Activated T-helper 1 cell treated with anti-CD3 and anti-CD28 coated beads, Interleukin-2, amount 50 U/mL, for 16 hours (primary cell): ENCODE measurements at places on chromosomes 6 and 20.

- no peak for DNase-seq
Measured at GRCh38 chr6:164532198-164533044, 777.0 kb downstream of the C6orf118 start.

GRCh38 chr20:5947276-5947675 is 3.1 kb downstream of the TRMT6 start:
- no peak for DNase-seq

GRCh38 chr20:19692685-19693119 is 65.4 kb upstream of the RIN2 start:
- peak; percentile 2 for DNase-seq

DNA sequence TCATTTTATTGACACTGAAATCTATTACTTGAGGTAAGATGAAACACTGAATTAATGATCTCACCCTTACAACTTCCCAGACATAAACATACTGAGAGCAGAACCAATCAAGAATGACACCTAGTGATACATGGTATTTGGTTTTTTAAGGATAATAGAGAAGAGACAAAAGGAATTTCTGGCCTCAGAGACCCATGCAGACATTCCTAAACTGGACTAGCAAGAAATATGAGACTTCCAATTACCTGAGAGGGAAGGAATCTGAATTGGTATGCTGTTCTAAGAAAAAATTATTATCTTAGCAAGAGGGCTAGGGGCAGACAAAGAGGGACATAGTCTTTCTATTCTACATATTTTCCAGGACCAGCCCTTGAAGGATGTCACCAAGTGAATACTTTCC is 141.1 kb downstream of the BMP5 start:
- no peak for DNase-seq

DNA sequence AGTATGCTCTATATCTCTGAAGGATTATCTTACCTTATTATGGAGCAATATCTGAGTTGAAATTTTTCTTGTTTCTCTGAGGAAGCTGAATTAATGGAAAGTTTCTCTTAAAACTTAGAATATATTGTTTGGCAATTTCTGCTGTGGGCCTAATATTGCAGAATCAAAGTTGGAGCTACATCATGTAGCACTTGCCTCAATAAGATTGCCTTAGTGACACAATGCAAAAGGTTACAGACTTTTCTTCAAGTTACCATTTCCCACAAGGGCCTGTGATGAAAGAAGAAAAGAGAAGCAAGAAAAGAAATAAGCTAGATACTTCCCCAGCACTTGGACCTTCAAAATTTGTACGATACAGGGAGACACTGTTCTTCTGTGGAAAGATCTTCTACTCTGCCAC is 151.2 kb downstream of the SOBP start:
- DNase-seq = no peak

GRCh38 chr20:7305976-7306375 is 538.5 kb downstream of the BMP2 start:
- no peak for DNase-seq

GRCh38 chr20:36541768-36542488 is 609 bp downstream of the MYL9 start:
- no peak for DNase-seq

- no peak for DNase-seq
Measured at GRCh38 chr6:138891255-138891986, 95.5 kb downstream of the ECT2L start.

- no peak for DNase-seq
Measured at GRCh38 chr6:89483111-89483720, 50.3 kb downstream of the ANKRD6 start.

DNA sequence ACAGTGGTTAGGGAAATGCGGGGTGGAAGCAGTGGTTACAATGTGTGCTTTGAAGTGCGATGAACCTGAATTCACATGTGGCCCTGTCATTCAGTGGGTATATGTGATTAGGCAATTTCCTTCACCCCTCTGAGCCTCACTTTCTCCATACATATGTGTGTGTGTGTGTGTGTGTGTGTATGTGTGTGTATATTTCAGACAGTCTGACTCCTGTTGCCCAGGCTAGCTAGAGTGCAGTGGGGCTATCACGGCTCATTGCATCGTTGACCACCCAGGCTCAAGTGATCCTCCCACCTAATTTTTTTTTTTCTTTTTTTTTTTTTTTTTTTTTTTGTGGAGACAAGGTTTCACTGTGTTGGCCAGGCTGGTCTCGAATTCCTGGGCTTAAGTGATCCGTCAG is 6.3 kb downstream of the PPP1R14C start:
- no peak for DNase-seq

DNA sequence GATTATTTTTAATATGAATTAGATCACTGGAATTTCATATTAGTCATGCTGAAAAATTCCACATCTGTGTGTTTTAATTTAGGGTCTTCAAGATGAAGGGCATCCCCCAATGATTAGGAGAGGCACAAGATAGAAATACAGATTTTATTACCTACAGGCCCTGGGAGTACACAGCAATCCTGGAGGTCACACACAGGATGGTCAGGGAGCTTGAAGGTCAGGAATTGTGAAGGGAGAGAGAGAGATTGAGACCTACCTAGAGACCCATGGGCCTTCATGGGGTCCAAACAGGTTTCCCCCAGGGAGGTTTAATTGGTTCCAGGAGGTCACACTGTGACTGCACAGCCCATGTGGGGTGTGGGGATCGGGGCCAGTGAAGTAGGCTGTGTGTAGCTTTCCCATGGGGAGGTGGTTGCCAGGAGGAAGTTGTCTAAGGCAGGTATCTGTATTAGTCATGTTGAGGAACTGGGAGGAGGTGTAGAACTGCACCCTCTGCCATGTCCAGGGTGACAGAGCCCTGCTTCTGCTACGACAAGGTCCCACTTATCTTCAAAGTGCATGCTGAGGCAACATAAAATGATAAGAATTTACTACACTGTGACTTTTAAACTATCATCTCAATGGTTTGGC is 18.3 kb downstream of the SNX9 start:
- no peak for DNase-seq

- DNase-seq = no peak
Measured at GRCh38 chr6:165274611-165275010, 34.8 kb downstream of the C6orf118 start.

DNA sequence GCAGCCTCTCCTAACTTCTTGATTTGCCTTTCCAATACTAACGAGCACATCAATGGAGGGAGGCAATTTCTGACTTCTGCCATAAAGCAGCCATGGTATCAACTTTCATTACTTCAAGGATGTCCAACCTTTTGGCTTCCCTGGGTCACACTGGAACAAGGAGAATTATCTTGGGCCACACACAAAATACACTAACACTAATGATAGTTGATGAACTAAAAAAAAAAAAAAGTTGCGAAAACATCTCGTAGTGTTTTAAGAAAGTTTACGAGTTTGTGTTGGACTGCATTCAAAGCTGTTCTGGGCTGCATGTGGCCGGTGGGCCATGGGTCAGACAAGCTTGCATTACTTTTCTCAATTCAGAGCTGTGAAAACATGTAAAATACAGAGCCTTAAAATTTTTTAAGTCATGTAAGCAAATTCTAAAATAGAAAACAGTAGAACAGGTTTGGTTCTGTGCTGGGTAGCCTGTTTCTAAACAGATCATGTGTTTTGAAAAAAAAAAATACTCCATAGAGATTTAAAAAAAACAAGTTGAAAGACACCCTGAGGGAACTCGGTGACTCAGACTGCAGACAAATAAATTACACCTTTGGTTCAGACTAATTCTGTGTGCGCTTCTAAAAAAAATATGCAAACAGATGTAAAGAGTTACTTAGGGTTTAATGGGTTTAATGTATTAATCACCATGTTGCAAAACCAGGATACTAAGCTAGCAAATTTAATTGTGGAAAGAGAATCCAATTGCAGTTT is 43.6 kb upstream of the SLC22A23 start:
- no peak for DNase-seq

- no peak for DNase-seq
Measured at GRCh38 chr20:47258745-47259695, 97.5 kb downstream of the ZMYND8 start.

GRCh38 chr6:129032602-129033001 is 149.7 kb downstream of the LAMA2 start:
- no peak for DNase-seq

DNA sequence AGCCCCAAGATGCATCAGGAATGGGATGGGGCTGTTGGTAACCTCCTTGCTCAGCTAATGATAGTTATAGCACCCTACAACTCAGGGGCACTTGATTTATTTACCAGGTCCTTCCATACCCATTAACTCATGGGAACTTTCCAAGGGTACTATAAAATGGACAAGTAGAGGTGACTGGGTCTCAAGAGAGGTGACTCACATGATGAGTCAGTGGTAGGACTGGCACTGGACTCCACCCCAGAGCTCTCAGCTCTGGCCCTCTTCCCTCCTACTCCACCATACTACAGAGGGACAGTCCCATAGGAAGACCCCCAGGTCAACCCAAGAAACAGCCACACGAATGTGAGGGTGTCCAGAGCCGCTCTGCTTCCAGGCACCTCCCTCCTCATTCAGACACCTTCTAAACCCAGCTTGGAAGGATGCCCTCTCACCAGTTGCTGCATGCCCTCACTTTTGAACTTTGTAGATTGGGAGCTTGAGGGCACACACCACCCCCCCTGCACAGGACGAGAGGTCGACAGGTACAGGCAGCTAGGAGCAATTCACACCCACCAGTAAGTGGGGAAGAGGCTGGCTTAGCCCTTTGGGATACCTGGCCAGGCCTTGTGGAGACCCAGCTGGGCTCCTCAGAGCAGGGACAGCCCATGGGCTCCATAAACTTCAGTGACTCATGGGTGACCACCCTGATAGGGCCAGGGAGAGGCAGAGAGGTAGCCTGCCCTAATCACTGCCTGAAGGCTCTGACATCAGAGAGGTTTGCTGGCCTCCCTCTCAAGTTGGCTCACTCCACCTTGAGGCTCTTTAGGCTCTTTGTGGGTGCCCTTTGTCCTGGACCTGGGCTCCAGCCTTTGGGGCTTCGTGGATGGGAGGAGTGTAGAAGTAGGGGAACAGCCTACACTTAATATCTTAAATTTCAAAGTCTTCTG is 81.6 kb upstream of the MLN start:
- no peak for DNase-seq

DNA sequence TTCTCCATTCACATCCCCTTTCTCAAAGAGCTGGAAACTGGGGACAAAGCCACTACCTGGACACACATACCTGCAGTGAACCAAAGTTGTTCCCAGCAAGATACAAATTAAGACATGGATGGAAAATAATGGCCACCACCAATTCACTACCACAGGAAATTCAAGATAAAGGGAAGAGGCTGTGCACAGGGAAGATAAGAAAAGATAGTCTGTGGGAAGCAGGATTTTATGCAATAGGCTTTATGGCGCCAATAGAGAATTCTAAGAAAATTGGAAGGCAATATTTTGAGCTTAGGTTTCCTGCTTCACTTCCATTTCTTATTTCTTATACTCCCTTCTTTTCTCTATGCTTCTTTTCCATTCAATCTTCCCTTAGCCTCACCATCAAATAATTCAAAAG is 9.9 kb downstream of the GPX6 start:
- no peak for DNase-seq

DNA sequence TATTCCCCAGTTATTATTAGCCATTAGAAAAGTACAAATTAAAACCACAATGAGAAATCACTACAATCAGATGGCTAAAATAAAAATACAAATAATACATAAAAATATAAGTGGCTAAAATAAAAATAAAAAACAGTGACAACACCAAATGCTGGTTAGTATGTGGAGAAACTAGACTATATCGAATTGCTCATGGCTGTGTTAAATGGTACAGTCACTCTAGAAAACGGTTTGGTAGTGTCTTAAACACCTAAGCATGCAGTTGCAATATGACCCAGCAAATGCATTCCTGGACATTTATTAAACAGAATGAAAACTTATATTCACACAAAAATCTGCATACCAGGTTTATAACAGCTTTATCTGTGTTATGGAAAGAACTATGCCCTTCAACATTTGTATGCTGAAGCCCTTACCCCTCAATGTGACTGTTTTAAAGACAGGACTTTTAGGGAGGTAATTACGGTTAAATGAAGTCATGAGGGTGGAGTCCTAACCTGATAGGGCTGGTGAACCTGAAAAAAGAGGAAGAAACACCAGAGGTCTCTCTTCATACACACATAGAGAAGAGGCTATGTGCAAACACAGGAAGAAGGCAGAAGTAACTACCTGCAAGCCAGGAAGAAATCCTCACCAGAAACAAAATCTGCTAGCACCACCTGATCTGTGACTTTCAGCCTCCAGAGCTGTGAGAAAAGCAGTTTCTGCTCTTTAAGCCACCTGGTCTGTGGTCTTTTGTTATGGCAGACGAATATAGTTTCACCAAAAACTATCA is 84.9 kb downstream of the ASCC3 start:
- no peak for DNase-seq

DNA sequence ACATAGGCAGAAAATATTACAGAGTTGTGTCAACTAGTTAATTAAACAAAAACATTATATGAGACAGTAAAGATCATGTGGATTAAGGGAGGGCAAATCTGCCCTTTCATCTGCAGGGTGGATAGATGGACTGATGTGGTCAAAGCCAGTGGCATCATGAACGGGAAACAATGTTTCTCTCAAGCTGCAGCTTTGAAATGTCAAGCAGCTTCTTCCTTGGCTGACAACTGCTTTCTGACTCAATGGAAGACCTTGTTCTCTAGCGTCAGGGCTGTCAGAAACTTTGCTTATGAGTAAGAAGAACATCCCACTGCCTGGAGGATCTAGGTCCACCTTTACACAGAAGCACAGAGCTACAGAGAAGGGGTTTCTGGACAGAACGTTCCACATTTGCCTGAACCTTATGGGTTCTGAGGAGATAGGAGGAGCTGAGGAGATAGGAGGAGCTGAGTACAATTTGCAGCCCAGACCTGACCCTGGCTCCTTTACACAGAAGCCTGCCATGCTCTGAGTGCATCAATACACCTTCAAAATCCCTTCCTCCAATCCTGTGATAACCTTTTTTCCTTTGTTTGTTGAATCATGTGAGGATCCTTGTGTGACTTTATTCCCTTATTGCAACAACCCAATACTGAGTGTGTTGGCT is 6.1 kb downstream of the CST5 start:
- no peak for DNase-seq

- no peak for DNase-seq
Measured at GRCh38 chr6:15990179-15990578, 138.7 kb upstream of the MYLIP start.

GRCh38 chr20:24446811-24447210 is 22.6 kb upstream of the SYNDIG1 start:
- DNase-seq = no peak

GRCh38 chr20:15986690-15987089 is 586.6 kb downstream of the KIF16B start:
- DNase-seq = no peak

DNA sequence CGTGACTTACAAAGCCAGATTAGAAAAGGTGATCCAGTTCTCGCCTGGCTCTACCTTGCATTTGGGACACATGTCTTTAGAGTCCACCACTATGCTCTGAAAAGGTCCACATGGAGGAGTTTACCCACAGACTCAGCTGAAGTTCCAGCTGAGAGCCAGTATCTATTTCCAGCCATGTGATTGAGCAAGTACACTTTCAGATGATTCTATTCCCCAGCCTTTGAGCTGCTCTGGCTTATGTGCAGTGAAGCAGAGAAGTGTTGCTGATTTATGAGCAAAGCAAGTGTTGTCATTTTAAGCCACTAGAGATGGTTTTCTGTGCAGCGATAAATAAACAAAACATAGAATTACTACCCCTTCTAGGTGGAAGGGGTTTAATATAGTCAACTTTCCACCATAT is 520.8 kb upstream of the RNF217 start:
- DNase-seq = no peak

- DNase-seq = no peak
Measured at GRCh38 chr6:41503827-41504465, 42.2 kb upstream of the FOXP4 start.

GRCh38 chr6:107800564-107801164 is 23.4 kb downstream of the SCML4 start:
- no peak for DNase-seq

GRCh38 chr6:147260091-147260490 is 55.9 kb downstream of the STXBP5 start:
- no peak for DNase-seq
